T-cell (primary cell): ENCODE measurements at places on chromosomes 11 and 22. TPM values are rescaled to one million over a fixed set of nuclear protein-coding genes. Genes with fewer than 3 reads are reported as not detected.

Gene YAP1
- 0.33 TPM for total RNA-seq

Gene ANKRD13D
- 244 TPM for total RNA-seq

Gene GRIA4
- 0.09 TPM for total RNA-seq

Gene RCOR2
- 0.09 TPM for total RNA-seq
